Right kidney (tissue), 9 donors: ENCODE measurements at places on chromosomes 7 and 10.

DNA sequence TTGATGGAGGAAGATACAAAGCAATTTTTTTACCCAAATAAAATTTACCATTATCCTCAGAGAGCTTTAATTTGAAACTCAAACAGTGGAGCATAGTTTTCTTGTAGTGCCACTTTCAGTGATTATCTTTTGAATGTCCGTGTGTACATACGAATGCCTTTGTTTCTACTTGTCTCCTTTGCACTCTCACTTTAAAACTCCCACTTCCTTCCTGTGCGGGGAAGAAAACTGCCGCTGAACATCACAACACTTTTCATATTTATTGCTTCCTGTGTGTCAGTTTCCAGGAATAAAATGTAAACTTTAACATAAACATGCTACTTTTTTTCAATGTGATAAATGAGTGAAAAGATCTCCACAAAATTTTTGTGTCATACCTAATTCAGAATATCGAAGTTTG, 102.4 kb downstream of the SEMA3A start:
- DNase-seq, result no peak

- DNase-seq, result no peak
Observed at GRCh38 chr7:40310258-40310657, 175.5 kb downstream of the SUGCT start.

DNA sequence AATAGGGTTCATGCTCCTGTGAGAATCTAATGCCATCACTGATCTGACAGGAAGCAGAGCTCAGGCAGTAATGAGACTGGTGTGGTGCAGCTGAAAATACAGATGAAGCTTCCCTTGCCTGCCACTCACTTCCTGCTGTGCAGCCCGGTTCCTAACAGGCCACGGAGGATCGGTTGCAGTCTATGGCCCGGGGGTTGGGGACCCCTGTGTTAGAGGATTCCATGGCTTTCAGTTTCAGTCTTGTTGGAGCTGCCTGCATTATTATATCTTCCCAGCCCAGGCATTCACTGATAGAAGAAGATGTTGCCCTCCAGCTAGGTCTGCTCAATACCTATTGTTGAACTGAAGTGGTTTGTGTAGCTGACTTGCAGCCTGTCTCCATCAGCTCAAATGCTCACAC, 1298.8 kb downstream of the TYW1 start:
- DNase-seq, result no peak

- no peak for DNase-seq
Observed at GRCh38 chr7:158286210-158286609, 301.4 kb downstream of the PTPRN2 start.

DNA sequence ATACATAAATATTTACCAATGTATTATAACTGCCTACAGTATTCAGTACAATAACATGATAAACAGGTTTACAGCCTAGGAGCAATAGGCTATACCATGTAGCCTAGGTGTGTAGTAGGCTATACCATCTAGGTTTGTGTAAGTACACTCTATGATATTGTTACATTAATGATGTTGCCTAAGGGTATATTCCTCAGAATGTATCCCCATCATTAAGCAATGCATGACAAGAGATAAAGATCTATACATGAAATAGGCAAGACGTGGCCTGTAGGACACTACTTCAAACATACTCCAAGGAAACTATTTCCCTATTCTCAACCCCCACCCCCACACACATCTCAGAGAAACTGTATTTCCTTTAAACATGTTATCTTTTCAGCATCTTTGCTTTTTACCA, 15.3 kb upstream of the ADAM22 start:
- no peak for DNase-seq

DNA sequence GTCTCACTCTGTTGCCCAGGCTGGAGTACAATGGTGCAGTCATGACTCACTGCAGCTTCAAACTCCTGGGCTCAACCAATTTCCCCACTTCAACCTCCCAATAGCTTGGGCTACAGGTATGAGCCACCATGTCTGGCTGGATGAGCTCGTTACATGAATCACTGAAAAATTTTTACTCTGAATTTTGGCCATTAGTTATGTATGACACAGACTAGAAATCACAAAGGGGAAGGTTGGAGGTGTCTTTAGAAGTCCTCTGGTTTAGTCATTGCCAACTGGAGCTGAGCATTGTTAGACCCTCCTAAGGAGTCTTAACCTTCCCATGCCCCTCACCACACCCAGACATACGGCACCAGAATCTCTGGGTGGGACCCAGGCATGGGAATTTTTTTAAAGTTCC, 34.7 kb downstream of the SVIL start:
- DNase-seq, result no peak

DNA sequence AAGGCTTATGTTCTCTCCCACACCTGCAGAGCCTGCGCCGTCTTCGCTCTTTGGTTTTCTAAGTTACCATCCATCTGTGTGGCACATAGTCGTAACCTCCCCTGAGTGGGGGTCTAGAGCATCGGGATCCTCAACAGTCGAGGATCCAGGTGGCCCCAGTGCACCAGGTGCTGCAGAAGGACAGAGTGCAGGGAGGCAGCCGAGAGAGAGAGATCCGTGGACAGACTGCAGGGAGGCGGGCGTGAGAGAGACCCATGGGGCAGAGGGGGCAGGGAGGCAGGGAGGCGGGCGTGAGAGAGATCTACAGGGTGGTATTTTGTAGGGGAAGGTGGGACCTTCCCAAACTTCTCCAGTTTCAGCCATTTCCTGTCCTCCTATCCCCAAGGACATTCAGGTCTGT, 42.3 kb downstream of the PFKP start:
- no peak for DNase-seq

- DNase-seq, result no peak
Observed at GRCh38 chr10:90313576-90314325, 544.1 kb downstream of the HTR7 start.

DNA sequence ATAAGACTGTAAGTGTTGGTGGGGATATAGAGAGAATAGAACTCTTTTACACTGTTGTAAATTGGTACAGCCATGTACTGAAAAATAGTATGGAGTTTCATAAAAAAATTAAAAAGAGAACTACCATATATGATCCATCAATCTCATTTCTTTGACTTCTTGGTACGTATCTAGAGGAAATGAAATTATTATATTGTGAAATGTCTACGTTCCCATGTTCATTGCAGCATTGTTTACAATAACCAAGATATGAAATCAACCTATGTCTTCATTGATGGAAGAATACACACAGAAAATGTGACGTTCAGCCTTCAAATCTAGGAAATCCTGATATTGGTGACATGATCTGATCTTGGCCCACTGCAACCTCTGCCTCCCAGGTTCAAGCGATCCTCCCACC, 32.0 kb downstream of the SHOC2 start:
- DNase-seq, result no peak

DNA sequence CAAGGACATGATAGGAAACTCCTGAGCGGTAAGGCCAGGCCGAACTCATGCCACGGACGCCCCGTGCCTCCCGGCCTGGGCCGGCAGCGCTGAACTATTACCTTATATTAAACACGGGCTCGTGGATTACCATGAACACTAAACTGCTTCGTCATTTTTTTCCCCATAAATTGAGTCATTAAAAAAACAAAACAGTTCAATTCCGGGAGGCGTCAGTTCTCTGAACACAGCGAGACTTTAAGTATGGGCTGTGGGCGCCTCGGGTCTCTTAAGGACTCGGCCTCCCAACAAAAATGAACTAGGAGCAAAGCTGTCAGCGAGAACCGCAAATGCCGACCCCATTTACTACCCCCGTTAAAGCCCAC, 519 bp downstream of the PITRM1 start:
- DNase-seq, result no peak

DNA sequence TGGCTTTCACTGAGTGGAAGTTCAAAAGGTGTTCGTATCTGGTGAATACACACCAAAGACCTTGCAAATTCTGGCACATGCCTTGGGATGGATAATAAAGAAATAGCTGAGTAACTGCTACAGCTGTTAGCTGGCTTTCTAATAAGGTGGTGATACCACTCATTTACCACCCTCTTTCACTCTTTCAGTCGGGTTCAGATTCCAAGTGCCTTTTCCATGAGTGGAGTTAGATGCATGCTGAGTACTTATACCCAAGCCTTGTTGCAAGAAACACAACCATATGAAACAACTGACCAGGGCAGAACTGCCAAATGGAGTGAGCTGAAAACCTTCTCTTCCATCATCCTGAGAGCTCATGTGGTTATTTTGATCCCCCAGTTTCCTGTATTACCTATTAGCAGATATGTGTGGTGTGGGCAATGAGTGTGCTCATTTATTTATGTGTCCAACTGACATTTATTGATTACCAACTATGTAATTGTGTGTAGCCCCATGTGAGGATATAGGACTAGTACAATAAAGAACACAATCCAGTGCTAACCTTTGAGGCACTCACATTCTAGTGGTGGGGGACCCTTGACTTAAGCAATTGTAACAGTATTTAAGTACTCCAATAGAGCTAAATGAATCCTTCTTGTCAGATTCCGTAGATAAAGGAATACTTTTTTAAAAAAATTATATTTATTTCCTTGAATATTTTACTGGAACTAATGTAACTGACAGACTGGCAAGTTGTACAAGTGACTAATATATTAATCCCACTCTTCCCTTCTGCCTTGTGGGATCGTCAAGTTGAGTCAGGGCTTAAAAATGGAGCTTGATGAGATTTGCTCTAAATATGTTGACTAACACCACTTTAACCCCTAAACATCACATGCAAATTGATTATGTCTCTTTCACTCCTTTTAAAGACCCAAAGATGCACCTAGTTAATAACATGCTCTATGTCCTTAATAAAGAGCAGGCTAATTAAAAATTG, 124.7 kb downstream of the ARID5B start:
- no peak for DNase-seq
